Upper lobe of left lung (tissue), 6 donors: ENCODE measurements at places on chromosomes 13 and 19. TPM values are rescaled to one million over a fixed set of nuclear protein-coding genes. Genes with fewer than 3 reads are reported as not detected.
A peak's percentile ranks its signal among the peaks of the same experiment; 100 is the strongest.

The C2CD4C gene
- 2.1 TPM for total RNA-seq

The IRGC gene
- not detected for total RNA-seq

The TMEM205 gene
- total RNA-seq, result 260 TPM

The NLRP5 gene
- total RNA-seq, result not detected

The ZSWIM9 gene
- 7.7 TPM for total RNA-seq

The FRY gene
- 61.0 TPM for total RNA-seq

GRCh38 chr19:34962687-34963572 lies 1.1 kb downstream of the ZNF792 start:
- no peak for DNase-seq

DNA sequence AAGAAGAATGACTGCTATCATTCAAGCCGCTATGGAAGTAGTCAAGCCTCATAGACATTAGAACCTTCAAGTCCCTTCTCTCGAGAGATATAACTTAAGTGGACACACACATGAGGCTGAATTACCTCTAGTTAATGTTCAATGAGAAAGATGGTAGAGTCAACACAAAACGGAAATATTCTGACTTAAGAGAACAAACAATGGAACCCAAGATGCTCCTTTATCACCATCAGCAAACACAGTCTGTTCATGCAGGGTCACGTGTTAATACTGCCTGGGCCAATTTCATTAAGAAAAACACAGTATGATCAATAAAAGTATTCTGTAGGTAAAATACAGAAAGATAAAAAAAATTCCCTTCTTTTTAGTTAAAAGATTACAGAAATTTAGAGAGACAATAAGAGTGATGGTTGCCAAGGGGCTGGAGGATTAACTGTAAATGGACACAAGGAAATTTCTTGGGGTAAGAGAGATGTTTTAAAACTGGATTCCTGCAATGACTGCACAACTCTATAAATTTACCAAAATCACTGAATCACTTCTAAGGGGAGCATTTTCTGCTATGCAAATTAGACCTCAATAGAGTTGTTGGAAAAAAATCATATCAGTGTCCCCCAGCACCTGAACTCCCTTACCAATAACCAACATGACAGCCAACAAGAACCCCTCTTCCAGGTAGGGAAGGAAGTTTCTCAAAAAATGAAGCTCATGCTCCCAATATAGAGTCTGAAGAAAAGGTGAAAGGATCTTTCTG lies 256.6 kb downstream of the ABCC4 start:
- DNase-seq, result no peak

- peak; percentile 69 for DNase-seq
Observed at GRCh38 chr19:5141850-5142724, 173.2 kb downstream of the KDM4B start.

- no peak for DNase-seq
Observed at GRCh38 chr13:31631746-31632145, 107.6 kb upstream of the RXFP2 start.

- no peak for DNase-seq
Observed at GRCh38 chr13:45967589-45967988, 85.0 kb downstream of the ZC3H13 start.

GRCh38 chr13:66347486-66348117 lies 882.5 kb downstream of the PCDH9 start:
- no peak for DNase-seq
